ENCODE measurements at places on chromosomes 5 and 9.

DNA sequence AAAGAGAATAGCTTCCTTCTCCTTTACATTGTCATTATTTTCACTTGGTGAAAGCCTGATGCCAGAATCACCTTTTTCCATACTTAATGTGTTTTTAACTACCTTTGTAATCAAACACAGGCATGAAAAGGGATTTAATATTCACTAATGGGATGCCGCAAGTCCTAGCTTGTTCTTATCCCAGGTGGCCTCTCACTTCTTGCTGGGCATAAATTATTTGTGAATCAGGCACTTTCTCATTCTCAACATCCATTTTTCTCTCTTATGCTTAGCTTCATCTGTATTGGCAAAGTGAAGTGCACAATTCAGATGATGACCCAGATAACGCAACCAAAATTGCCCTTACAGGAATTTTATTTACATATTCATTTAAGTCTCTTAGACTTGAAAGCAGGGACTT is 10.9 kb downstream of the ACTL7B start:
- no peak for DNase-seq

DNA sequence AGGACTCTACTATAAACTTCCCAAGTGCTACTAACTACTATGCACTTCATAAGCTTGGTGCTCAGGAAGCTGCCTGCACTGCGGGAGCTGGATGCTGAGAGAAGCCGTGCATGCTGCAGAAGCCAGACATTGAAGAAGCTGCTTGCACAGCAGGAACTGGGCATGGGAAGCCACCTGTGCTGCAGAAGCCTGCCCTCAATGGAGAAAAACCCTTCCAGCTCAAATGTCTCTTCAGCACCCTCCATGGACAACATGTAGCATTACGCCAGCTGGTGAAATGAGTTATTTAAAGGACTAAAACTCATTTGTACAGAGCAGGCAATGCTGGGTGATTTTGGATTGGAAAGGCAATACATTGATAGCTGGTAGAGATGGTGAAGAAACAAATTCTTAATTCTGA is 247.2 kb downstream of the KIF4B start:
- no peak for DNase-seq

GRCh38 chr9:92947268-92948037 is at the start of gene FGD3:
Gene FGD3, plus strand, starts transcription at chr9:92947523. Its CDS starts 28,734 bp downstream, at chr9:92976257.
- peak; percentile 26 for DNase-seq

DNA sequence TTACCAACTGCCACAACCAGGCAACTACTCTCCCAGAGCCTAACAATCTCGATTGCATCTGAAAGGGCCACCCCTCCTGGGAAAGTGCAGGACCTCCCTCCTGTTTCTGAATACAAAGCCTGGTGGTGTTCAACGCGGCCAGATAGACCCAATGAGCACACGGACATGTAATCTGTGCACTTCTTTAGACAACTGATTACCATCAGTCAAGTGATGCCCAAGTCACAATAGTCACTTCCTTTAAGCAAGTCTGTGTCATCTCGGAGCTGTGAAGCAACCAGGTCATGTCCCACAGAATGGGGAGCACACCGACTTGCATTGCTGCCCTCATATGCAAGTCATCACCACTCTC is 739 bp downstream of the C9orf72 start:
- no peak for DNase-seq

DNA sequence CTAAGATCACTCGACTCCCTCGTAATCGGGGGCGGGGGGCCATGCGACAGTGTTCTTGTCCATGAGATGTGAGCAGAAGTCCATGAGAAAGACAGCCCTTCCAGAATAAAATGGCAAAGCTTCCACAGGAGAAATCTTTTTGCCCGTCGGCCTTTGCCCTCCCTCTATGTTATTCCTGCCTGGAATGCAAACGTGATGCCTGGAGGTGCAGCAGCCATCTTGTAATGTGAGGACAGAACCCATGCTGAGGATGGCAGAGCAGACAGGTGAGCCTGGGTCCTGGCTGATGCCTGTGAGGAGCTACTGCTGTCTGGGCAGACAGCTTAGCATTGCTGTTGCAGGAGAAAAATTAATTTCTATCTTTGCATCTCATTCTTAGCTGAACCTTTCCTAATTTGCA is 17.2 kb downstream of the MED10 start:
- no peak for DNase-seq

DNA sequence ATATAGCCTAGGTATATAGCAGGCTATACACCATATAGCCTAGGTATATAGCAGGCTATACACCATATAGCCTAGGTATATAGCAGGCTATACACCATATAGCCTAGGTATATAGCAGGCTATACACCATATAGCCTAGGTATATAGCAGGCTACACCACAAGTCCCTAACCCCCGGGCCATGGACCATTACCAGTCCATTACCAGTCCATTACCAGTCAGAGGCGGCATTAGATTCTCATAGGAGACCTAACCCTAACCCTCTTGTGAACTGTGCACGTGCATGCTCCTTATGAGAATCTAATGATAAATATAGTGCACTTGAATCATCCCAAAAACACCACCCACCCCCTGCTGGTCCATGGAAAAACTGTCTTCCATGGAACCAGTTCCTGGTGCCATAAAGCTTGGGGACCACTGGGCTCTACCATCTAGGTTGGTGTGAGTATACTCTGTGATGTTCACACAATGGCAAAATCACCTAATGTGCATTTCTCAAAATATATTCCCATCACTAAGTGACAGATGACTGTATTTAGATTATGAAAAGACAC is 4.7 kb downstream of the PLIN2 start:
- peak; percentile 29 for DNase-seq

GRCh38 chr5:38453921-38454320 is 102.5 kb downstream of the LIFR start:
- no peak for DNase-seq

DNA sequence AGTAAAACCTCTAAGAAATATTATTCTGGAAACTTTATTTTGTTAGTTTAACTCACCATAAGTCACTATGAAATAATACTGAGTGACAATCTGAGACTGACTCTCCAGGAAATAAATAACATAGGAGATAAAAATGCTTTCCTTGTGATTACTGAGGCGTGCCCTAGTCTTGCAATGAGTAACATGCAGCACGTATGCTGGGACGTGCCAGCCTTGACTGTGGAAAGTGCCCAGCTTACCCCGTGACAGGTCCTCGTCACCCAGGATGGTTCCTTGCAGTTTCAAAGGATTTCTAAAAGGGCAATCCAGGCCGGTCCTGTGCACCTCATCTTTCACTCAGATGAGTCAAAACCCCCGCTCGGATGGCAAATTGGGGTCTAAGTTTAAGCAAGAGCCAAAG is 720.8 kb upstream of the ADAMTS16 start:
- DNase-seq, result no peak

- no peak for DNase-seq
Measured at GRCh38 chr5:148418511-148418910, 34.8 kb downstream of the FBXO38 start.

DNA sequence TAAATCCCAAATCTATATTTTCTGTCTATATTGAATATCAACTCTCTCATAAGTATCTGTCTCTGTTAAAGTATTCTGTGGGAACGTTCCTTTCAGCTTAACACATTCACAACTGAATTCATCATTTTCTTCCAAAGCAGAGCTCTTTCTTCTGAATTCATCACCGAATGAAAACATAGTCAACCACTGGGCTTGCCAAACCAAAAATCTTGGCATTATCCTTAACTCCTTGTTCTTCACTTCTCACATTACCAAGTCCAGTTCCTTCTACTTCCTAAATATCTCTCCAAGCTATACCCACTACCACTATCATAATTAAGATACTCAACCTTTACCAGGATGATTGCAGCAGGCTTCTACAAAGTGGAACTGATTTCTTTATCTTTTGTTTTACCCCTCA is 559.8 kb downstream of the MAT2B start:
- peak; percentile 23 for DNase-seq

DNA sequence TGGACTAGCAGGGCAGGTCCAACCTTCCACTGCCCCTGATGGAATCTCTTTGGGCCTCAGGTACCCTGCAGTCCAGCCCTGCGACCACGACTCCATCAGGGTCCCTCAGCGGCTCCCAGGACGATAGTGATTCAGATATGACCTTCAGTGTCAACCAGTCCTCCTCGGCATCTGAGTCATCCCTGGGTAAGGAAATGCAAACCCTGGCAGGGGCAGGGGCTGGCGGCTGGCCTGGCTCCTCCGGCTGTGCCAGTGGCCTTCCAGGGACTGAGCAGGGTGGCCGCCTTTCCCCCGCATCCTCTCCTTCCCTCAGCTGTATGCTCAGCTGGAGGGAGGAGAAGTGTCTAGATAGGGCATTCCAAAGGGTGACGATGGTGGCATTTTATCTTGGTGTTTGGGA is 45.0 kb downstream of the NEURL1B start:
- DNase-seq, result peak; percentile 71

Measured in MG63 (cell line).